ENCODE measurements at places on chromosomes 3 and 15.
A peak's percentile ranks its signal among the peaks of the same experiment; 100 is the strongest.

GRCh38 chr3:151843275-151843674 lies 29.4 kb downstream of the AADAC start:
- DNase-seq = no peak

DNA sequence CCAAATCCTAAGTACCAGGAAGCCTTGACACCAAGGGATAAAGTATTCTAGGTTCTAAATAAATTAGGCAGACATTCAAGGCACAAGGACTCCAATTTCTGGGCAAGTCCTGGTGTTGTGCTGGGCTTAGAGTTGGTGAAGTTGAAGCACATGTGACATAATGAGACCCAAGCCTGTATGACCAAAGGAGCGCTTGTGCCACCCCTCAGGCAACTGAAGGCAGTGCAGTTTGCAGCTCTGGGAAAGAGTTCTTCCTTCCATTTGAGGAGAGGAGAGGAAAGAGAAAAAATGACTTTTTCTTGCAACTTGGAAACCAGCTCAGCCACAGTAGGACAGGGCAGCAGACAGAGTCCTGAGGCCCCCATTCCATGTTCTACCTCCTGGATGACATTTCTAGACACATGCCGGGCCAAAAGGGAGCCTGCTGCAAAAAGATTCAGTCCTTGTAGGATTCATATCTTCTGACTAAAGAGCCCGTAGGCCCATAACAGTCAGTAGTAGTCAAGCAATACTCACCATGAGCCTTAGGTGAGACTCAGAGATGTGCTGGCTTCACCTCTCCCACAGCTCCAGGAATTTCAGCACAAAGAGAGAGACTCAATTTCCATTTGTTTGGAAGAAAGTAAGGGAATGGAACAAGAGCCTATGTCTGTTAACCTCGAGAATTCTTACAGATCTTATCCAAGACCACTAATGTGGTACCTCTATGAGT lies 588.8 kb upstream of the BCHE start:
- DNase-seq = no peak

DNA sequence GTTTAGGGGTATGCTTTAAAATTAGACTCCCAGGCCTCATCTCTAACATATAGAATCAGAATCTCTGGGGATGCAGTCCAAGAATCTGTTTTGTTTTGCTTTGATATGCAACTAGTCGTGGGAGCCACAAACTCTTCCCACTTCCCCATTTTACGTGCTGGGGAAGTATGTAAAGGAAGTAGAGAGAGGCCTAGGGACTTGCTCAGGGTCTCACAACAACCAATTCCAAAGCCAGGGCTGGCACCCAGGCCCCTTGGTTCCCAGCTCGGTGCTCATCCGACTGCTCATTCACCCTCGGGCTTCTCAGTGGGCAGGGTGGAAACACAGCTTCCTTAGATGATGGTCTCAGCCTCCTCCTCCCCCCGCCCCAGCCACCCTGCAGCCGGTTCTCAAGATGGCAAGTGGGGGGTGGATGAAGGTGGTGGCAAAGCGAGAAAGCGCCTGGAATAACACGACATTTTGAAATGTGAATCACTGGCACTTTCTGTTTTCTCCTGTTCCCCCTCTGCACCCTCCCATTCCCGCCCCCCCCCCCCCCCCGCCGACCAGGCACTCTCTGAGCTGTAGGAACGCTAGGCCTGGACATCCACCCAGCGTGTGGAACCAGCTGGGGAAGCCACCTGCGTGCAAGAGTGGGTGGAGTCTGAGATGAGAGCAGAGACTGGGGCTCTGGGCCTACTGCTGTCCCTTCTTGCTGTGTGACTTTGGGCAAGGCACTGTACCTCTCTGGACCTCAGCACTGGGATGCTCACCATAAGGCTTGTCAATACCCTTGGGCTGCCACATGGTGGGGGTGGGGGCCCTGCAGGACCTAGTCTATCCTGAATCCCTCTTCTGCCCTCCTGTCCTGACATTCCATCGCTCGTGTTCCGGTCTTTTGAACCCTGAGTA lies 214.5 kb downstream of the RPLP1 start:
- DNase-seq = no peak

- DNase-seq = peak; percentile 97
Measured at GRCh38 chr3:184176377-184177330, 2.0 kb downstream of the AP2M1 start.

DNA sequence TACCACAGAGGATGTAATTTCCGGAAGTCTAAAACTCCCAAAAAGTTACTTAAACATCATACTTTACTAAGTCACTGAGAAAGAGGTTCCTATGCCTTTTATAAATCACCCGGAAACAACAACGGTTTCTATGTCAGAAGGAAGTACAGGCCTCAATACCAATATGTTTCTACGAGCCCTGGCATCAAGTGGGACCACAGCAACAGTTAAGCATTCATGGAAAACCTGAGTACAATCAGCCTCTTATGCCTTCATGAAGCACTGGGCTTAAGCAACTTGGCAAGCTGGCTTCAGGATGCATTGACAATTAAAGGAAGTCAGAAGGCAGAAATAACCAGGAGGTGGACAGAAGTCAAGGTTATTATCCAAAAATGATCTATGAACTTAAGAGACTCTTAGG lies 19.1 kb upstream of the B3GNT5 start:
- no peak for DNase-seq

DNA sequence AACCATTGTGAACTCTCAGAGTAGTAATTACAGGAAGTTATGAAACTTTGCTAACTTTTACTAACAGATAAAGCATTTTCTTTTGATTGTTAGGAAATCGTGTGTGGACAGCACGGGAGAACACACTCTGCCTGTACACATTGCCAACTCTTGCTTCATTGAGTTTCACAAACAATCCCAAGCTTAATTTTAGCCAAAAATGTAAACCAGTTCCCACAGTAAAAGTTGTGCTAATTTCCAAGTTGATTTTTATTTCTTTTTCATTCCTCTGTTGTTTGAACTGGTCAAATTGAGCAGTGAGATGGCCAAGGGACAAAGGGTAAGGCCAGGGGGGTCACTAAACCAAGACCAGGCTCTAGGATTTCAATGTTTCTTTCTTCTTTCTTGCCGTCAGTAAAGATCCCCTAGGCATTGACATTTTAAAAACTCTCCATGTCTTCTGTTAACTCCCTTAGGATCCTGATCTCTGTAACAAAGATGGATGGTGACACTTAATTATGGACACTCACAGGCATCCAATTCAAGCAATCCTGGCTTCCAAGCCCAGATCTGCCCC lies 414.9 kb downstream of the RBMS3 start:
- DNase-seq = no peak

GRCh38 chr3:107928084-107928445 lies 162.8 kb downstream of the CD47 start:
- peak; percentile 60 for DNase-seq

DNA sequence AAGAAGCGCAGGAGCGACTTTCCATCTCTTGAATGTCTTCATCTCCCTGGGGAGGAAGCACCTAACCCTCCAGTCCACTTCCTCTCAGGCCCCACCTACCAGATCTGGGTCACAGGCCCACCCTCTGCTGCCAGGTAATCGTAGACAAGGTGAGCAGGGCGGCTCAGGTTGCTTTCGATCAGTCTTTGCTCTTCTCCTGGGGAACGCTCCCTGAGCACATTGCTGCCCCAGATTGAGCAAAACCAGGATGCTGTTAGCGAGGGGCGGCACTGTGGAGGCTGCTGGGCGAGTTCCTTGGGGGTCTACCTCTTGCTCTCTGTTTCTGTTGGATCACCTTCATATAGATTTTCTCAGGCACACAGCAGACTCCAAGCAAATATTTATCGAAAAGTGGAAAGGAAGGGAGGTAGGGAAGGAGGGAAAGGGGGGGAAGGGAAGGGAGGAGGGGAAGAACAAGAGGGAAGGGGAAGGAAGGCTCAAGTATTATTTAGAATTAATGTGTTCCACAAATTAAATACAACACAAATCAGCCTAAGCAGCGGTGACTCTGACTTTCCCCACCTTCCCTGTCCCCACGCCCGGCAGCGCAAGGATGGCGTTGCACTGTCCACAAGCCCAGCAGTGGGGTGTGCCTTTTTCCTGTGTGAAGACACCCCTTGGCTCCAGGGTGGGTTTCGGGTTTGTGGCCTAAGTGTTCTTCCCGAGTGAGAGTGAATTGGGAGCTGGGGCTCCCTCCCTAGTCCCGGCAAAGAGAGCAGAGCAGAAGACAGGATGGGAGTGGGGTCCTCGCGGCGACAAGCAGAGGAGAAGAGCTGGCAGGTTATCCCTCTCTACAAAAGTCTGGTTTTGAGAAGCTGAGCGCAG lies 6.1 kb upstream of the PCSK6 start:
- no peak for DNase-seq

DNA sequence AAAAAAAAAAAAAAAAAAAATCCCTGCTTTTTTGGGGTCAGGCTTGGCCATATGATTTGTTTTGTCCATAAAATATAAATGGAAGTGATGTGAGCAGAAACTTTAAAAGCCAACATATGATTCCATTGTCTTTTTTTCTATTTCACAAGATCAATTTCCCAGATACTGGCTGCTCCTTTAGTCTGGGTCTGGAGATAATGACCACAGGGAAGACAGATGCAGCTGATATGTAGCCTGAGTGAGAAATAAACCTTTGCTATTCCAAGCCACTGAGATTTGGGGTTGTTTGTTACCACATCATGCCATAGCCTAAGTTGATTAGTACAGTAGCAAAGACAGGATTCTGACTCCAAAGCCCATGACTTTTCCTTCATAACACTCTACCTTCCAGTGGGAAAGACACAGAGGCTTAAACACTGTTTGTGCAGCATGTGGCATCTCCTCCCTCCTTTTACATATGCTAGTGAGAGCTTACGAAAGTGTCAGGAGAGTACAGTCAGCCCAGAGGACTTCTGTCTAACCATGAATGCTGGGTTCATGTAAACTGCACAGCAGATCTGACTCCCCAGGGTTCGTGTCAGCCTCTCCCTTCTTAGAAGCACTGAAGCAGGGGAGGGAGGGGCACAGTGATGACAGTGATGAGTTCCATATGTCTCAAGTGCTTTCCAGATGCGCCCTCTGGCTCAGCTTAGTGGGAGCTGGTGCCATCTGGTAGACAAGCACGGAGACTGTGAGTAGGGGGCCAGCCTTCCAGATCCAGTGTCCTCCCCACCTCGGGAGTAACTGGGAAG lies 36.7 kb upstream of the SLC7A14 start:
- DNase-seq = peak; percentile 57

DNA sequence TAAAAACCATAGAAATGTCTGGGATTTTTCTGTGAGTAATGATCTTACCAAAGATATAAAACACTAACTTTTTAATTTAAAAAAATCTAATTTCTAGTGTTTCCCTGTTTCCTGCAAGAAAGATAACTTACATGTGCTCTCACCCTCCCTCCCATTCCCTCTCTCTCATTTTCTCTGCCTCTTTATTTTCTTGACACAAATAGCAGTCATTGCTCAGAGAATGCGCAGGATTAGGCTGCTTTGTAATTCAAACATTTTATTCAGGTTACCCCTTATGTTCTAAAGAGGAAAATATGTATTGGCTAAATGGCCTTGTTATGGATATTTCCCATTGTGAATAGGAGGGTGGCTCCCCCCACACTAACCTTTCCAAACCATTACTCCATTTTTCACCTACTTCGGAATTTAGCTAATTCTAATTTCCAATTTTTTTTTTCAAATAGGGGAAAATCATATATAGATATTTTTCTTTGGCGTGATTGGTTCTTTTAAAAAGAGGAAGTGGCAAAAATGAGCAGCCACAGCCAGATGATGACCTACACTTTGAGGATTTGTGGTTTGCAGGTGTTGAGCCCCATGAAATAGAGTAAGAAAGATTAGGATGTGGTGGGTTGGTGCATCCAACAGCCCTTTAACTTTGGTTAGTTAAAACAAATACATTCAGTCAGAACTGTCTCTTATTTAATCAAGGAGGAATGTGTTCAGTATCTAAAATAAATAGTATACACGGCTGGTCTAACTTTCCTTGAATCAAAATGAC lies 554.4 kb downstream of the IGSF11 start:
- no peak for DNase-seq

- DNase-seq = peak; percentile 55
Measured at GRCh38 chr15:48040166-48040817, 80.5 kb upstream of the SLC24A5 start.

All from Daoy (cell line).